ENCODE measurements at places on chromosomes 6 and 20.

GRCh38 chr6:113558966-113559365 lies 298.2 kb upstream of the MARCKS start:
- DNase-seq = peak; percentile 85

DNA sequence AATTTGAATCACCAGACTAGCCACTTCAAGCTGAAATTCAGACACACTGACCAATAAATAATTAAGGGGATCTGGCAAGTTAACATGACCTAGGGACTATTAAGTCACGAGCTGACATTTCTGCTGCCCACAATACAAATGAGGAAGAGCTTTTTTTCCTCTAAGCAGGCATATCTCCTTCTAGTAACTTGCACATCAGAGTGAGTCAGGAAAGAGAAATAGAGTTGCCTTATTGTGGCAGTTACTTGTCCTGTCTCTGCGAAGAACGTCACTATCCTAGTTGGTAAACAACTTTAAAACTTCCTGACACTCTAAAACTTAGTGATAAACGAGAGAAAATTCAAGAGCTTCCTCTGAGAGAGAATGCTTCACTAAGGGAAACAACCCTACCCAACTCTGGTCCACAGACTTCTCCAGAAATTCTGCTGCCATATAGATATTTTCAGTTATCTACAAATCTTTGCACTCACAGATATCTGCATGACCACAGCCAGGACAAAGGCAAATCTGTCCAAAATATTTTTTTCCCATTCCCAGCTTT lies 4.2 kb downstream of the PLA2G7 start:
- no peak for DNase-seq

- no peak for DNase-seq
Measured at GRCh38 chr6:158770533-158771330, 48.4 kb downstream of the EZR start.

GRCh38 chr20:63016514-63017075 lies 9.8 kb upstream of the BHLHE23 start:
- no peak for DNase-seq

Measured in EL (cell line).